ENCODE measurements at places on chromosomes 1 and 21.

- DNase-seq = no peak
Measured at GRCh38 chr1:89557445-89557825, 32.8 kb downstream of the LRRC8B start.

DNA sequence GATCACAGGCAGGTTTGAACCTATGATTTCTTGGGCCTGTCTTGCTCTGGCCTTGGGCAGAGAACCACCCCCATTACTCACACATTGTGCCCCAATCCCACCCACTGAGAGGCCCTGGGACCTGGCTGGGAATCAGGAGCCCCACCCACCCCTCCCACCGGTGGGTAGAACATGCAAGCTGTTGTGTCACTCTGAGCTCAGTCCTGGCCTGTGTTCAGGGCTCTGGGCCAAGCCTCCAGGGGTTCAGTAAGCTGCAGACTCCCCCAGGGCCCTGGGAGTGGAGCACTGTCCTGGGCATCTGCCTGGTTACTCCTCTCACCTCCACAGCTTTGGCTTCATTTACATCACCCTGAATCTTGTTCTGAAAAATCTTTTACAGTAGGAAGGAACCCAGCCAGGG is 270.5 kb downstream of the RRAGC start:
- DNase-seq = peak; percentile 50

GRCh38 chr1:8437347-8437746 is 119.4 kb downstream of the SLC45A1 start:
- DNase-seq = no peak

DNA sequence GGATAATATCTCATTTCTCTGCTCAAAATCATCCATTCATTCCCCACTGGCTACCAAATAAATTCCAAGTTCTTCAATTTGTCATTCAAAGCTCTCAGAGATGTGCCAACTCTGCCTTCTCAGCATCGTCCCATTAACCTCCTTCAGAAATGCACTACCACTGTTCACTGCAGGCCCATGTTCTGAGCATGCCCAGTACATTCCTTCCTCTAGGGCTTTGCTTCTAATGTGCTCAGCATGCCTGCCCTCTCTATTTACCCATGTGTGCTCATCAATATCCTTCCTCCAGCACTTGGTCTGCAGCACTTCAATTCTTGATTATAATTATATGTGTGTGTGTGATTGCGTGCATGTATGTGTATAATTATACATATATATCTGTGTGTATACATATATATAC is 36.1 kb upstream of the RGS8 start:
- DNase-seq = no peak

GRCh38 chr1:62836856-62837540 is 53.1 kb downstream of the ATG4C start:
- no peak for DNase-seq

DNA sequence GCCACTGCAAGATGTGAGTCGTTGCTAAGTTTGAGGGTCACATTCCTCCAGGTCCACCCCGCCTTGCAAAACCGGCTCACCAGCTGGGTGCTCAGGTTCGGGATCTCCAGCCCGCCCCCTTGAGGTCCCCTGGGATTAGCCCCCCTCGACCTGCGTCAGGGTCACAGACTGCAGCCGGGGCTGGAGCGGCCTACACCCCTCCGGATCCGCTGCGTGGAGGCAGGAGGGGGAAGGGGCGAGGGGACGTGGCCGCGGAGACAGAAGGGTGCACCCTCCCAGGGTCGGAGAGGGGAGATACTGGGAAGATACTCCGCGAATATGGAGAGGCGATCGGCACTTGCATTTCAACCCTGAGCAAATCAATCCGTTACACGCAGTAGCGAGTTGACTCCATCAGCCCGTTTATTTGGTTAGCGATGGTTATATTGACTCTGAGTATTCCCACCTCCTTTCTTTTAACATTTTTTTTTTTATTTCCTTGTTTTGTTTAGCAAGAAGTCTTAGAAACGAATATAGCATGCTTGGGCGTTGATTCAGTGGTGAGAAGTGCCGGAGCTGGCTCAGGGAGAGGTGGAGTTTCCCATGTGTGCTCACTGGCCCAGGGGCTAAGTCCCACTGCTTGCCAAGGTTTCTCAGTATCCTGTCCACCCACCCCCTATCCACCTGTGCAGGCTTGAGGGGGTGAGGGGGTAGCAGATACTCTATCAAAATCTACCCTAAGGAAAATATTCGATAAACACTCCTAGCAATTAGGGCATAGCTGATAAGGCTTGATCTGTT is 997 bp downstream of the IFNAR2 start:
- DNase-seq = peak; percentile 78

DNA sequence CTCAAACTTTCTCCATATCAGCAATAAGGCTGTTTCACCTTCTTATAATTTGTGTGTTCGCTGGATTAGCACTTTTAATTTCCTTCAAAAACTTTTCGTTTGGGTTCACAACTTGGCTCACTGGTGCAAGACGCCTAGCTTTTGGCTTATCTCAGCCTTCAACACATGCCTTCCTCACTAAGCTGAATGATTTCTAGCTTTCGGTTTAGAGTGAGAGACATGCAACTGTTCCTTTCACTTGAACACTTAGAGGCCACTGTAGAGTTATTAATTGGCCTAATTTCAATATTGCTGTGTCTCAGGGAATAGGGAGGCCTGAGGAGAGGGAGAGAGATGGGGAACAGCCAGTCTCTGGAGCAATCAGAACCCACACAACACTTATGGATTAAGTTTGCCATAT is 41.2 kb upstream of the IFNLR1 start:
- no peak for DNase-seq

DNA sequence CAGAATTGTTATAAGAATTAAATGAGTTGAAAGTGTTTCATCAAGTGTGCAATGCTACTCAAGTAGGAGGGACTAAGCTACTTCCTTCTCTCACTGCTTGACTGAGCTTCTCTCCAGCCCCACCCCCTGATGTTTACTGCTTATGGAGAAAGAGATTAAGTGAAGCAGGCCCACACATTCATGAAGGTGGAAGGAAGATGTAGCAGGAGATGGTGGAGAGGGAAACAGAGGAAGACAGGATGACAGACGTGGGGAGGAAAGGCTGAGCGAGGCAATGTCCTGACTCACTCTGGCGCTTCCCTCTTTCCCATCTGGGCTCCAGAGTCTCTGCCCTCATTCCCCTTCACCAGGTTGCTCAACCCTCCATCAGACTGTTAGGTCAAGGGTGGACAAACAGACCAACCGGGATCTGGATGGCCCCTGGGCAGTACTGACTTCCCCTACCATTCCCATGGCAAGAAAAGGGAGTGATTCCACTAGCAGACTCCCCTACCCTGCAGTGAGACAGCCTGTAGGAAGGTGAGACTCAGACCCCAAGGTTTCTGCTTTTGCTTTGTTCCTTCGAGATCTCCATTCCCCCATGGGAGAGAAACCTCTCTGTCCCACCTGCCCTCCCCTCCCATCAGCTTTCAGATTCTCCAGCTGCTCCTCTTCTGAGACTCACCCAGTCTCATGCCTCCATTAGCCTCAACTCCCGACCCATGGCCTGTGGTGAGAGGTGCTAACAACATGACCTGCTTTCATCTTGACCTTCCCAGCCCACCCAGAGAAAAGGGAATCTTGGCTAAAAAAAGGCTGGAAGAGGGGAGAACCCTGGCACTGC is 3.1 kb upstream of the ARHGEF2 start:
- no peak for DNase-seq

- DNase-seq = no peak
Measured at GRCh38 chr1:206860165-206860564, 5.3 kb upstream of the IL20 start.
